ENCODE measurements at places on chromosomes 7 and 10.

- DNase-seq = no peak
Measured at GRCh38 chr7:88344956-88345832, 38.5 kb upstream of the STEAP4 start.

DNA sequence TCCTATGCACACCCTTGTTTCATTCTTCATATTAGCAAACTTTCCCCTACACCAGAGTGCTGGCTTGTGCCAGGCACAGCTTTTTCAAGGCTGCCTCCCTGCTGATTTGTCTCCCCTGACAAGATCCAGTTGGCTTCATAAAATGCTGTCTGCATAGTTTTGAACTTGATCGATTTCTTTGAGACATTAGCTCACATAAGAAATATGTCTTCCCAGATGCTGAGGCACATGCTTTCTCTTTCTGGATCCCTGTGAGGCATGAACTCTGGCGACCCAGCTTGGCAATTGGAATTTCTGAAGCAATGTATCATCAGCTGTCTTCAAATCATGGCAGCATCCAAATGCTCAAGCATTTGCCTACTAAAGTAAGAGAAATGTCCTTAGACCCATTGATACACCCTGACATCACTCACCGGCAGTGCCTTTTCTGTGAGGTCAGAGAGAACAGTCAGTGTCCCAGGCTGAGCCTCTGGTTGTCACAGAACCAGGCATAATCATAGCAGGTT is 616.4 kb upstream of the GHITM start:
- DNase-seq = no peak

DNA sequence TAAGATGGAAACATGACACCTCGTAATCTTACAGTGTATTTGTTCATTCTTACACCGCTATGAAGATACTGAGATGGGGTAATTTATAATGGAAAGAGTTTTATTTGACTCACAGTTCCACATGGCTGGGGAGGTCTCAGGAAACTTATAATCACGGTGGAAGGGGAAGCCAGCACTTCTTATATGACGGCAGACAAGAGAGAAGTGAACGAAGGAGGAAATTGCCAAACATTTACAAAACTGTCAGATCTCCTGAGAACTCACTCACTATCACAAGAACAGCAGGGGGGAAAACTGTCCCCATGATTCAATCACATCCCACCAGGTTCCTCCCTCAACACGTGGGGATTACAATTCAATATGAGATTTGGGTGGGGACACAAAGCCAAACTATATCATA is 282.3 kb downstream of the HGF start:
- no peak for DNase-seq

DNA sequence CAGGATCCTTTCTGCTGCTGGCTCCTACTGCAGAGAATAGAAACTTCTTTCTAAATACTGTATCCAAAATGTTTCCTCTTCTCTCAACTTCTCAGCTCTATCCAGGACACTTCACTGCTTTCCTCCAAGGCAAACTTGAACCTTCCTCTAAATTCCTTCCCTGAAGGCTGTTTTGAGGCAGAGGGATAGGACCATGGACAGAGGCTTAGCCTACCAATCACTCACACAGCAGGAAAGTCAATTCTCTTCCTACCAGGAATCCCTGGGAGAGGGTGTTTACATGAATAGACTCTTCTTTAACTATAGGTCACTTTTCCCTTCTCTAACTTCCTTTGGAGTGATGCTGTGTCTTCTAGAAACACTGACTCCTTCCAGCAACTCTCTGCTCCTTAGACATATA is 115.6 kb upstream of the MKLN1 start:
- no peak for DNase-seq

DNA sequence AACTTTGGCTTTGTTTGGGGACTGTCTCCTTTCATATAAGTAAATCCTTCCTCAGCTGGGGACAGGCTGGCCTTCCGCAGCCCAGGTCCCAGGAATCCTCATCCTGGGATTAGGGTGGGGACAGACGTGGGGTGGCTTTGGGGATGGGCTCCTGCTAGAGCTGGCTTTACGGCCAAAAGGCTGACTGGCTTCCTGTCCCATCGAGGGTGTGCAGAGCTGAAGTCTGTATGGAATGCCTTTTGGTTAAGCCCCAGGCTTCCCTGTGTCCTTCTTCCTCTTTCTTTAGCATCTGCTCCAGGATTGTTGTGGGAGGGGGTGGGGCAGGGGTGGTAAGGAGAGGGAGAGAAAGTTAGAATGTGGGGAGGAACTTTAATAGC is 59.4 kb upstream of the AQP1 start:
- DNase-seq = no peak

DNA sequence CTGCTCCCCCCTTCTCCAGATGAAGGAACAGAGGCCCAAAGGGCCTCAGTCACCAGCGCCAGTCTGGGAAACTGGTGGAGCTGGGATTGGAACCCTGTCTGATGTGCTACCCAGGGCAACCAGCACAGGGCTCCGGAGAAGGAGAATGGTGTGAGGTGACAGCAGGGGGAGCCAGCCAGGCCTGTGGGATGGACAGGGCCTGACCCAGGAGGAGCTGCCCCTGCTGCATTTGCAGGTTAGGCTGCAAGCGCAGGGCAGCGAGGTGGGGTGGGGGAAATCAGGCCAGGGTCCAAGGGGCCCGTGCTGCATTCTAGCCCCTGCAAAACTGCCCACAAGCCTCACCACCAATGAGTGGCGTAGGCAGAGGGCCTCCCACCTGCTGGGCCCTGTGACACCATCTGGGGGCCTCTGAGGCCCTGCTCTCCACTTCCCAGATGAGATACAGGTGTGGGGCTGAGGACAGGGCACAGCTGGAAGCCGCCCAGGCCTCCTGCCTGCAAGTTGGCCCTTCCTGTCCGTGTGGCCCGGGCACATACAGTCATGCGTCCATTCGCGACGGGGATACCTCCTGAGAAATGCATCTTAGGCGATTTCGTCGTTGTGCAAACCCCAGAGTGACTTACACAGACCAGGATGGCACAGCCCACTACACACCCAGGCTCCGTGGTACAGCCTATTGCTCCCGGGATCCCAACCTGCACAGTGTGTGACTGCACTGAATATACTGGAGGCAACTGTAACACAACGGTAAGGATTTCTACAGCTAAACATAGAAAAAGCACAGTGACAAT is 45.3 kb downstream of the RASGEF1A start:
- no peak for DNase-seq

GRCh38 chr7:157568106-157568769 is 231.4 kb downstream of the DNAJB6 start:
- no peak for DNase-seq

DNA sequence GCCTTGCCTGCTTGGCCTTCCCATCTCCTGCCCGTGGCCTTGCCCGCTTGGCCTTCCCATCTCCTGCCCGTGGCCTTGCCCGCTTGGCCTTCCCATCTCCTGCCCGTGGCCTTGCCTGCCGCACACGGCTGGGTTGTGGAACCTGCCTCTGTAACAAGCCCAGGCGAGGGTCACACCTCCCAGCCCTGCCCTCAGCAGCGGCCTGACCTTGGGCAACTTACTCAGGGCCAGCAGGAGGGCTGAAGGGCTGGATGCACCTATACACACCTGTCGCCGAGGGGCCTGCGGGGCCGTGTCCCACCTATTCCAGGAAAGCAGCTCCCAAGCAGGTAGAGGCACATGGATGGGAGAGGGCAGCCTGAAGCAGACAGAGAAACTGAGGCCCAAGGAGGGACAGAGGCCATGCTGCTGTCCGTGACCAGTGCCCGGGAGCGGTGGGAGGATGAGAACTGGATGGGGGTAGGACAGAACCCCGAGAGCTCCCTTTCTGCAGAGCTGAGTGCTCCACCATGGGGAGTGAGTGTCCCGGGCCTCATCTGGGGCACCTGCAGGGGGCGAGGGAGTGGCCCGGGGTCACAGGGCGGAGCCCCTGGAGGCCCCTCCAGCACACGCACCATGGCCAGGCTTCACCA is 277.6 kb downstream of the ELFN1 start:
- no peak for DNase-seq

- DNase-seq = no peak
Measured at GRCh38 chr10:43044961-43045621, 31.8 kb upstream of the RET start.

DNA sequence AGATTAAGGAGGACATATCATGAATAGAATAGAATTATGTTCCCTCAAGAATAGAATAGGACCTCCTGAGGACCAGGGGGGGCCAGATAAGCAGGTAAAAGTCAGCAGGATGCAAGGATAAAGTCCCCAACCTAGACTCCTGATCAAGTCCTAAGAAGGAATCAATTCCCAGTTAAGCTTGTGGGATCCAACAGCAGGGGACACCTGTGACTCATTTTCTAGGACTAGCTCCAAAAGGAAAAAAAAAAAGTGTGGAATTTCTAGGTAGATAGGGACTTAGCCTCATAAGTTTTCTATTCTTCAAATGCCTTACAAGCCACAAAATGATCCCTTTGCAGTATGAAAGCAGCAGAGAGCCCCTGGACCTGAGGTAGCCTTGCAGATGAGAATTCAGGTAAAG is 336.2 kb downstream of the WDR11 start:
- DNase-seq = no peak

DNA sequence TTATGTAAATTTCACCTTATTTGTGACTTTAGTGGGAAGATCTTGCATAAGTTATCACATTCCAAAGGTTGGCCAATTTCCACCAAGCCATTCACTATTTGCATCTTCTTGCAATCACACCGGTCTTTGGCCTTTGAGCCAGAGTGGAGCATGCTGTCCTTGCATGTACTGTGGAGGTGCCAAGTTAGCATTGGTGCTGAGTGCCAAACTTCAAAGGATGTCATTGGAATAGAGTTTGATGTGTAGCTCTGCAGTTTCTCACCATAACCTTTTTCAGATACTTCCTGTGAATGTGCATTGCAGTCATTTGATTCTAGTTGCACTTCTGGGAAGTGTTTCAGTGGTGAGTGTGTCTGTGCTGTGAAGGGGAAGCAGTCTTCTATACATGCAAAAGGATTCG is 620.6 kb downstream of the SUGCT start:
- no peak for DNase-seq

DNA sequence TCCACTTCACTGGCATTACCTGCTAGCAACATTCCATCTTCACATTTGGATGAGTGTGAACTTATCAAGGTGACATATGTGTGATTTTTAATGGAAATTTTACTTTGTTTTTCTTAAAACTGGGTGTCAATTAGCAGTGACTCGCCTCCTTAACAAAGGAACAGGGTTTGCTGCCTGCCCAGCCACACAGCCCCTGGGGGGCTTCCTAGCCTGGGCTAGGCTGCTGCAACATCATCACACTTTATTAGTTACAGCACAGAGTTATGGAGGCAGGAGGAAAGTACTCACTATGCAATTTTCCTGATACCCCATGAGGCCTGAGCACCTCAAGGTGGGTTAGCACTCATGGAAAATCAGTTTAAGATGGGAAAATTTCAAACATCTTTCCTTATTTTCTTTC is 861.3 kb downstream of the NRG3 start:
- no peak for DNase-seq

- DNase-seq = no peak
Measured at GRCh38 chr7:78429878-78430277, 631.3 kb downstream of the PHTF2 start.

DNA sequence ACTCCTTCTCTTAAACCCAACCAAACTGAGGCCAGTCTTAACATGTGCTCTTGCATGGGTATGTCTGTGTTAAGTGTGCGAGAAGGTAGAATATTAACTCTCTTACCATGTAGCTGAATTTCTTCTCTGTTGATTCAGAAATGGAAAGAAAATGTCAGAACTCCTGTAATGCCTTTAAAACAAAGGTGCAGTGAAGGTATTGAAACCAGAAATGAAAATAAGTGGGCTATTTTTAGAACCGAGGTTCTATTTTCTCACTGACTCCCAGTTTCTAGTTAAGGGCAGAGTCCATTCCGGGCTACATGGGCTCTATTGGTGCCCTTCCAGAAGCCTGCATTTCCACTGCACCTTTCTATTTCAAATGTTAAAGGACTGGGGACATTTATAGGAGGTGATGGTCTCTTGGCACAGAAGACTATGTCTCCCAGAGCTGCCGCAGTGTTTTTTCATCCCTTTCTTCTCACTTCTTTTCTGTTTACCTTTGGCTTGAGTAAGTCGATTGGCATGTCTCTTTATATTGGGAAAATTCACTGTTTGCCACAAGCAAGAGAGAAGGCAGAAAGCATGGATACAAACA is 174.9 kb downstream of the LRMDA start:
- no peak for DNase-seq

DNA sequence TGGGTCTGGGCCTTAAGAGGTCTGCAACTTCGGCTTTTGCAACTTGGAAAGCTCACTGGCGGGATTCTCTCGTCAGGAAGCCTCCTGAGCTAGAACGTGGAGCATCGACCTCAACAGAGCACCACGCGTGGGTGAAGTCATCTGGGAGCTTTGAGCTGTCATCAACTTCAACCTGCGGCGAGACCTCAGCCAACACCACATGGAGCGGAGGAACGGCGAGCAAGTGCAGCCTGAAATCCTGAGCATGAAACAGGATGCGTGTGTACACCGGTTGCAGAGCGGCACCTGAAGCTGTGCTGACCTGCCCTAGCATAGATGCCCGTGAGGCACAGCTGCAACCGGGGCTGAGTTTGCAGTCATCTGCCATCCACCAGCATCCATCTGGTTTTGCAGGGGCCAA is 295.7 kb upstream of the SHH start:
- DNase-seq = no peak

GRCh38 chr7:36037121-36037662 is 115.9 kb upstream of the EEPD1 start:
- no peak for DNase-seq

DNA sequence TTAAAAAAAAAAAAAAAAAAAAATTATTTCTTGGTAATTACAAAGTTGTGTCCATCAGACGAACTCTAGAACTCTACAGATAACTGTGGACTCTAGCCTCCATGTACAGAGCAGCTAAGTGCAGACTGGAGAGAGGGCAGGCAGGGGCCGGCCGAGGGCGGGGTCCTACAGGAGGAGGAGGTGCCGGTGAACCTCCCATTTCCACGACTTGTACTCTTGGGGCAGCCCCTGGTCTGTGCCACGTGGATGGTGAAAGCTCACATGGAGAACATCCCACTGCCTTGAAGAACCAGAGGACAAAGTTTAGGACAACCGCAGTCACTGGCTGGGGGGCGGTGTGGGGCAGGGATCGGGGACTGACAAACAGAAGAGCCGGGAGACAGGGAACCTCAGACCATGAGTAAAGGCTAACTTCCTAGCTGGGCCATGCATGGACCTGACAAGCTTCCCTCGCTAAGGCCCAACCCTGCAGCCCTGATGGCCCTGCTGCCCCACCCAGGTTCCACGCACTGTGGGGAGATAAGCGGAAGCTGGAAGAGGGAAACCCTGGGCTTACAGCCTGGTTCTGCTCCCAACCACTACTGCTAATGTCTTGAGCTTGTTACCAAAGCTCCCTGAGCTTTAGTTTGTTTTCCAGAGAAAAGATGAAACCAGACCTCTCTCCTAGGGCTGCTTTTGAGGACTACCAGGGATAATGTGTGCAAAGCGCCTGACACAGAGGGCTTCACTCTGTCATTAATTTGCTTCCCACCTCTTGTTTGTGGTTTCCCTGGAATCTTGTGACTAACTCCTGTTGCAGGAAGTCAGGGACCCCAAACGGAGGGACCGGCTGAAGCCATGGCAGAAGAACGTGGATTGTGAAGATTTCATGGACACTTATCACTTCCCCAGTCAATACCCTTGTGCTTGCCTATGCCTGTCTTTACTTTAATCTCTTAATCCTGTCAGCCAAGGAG is 16.1 kb upstream of the SEC61G start:
- DNase-seq = no peak
